Retina (tissue), 1 donor: ENCODE measurements at places on chromosomes 2 and 18.
A peak's percentile ranks its signal among the peaks of the same experiment; 100 is the strongest.

DNA sequence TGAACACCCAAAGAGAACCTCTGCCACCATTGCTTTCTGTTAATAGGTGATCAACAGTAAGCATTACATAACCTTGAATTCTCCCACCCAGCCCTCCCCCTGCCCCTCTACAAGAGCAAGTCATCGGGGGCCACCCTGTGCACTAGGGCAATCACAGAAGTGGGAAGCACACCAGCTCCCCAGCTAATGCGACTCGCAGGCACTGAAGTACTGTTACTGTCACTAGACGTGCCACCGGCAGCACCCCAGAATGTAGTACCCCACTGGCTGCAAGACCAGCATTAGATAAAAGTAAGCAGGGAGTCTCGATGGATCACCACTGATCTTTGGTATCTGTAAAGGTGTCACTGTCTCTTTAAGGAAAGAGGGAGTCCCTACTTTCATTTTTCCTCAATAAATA, 167.6 kb downstream of the FAM210A start:
- no peak for DNase-seq

DNA sequence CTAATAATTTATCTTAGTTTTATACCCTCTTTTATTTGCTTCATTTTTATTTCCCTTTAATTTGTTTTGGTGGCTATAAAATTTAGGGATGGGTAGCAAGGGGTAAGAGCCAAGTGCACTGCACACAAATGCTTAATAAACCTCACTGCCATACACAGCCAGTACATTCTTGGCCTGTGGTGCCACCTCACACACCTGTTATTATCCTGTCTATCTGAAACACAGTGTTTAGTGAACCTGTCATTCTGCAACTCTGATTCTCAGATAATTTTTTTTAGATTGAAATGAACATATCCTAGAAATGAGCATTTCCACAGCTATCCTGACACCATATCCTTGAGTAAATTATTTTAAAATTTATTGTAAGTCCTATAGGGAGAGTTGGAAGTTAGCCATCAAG, 807.5 kb downstream of the DCC start:
- DNase-seq, result no peak

GRCh38 chr2:236535024-236535423, 34.6 kb upstream of the ACKR3 start:
- no peak for DNase-seq

DNA sequence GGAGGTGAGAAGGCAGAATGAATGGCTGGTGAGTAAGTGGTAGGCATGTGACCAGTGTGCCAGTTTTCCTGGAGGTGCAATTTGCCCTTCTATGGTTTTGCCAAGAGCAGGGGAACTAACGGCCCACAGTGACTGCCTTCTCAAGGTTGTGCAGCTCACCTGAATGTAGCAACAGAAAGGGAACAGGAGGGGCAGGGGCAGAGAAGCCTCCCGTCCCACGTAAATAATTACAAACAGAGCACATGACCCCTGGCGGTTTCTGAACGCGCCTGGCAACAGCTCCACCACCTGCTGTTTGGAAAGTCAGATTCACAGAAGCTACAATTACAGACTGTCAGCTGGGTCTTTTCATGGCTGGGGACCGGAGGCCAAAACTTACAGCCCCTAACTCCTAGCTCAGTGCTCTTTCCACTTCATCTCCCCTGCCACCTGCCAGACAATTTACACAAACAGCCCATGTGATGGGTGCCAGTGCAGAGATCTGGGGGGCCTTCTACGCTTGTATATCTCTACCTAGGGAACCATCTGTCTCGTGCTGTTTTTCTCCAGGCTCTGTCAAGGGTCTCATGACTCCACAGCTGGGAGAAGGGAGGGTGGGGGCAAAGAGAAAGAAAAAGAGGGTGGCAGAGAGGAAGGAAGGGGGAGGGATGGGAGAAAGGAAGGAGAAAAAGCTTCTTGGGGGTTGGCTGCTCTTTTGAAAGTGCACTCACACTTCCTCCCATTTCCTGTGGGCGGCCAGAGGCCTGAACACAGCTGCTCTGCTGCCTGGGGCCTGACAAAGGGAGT, 69.6 kb downstream of the POLR1A start:
- DNase-seq, result peak; percentile 58

DNA sequence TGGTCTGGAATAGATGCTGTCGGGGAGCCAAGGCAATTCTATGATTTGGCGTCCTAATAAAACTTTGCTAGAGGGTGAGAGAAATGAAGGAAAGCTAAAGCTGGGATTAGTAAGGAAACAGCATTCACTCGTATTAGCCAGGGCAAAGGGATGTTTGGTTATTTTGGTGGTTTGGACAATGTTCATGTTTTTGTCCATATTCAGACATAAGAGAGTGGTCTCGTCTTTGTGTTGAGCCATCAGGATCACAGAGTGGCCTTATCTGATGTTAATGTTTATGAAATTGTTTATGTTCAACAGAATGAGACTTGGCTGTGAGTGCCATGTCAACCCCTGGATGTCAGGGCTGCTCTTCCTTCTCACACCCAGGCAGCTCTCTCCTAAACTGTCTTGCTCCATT, 58.9 kb upstream of the EPC2 start:
- DNase-seq, result no peak

DNA sequence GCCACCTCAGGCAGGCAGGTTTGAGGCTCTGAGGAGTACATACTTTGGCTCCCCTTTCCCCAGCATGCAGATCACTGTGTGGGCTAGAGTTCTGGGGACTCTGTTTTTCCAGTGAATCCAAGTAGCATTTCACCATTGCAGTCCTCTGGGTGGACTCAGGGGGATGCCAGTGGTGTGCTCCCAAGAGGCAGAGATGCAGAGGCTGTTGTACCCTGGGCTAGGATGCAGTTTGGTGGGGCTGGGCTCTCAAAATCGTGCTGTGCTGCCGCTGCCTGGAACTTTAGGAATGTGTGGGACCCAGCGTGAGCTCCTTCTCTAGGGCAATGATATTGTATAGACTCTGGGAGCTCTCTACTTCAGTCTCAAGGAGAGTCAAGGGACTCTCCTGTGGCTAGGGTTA, 104.9 kb downstream of the MYO3B start:
- DNase-seq, result no peak

- no peak for DNase-seq
Measured at GRCh38 chr2:12341215-12341614, 375.5 kb upstream of the TRIB2 start.

DNA sequence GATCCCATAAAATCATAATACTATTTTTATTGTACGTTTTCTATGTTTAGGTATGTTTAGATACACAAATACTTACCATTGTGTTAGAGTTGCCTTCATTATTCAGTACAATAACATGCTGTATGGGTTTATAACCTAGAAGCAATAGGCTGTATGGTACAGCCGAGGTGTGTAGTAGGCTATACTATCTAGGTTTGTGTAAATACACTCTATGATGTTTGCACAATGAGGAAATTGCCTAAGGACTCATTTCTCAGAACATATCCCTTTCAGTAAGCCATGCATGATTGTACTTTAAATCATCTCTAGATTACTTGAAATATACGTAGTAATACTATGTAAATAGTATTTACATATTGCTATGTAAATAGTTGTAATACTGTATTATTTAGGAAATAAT, 156.7 kb downstream of the CDCA7 start:
- DNase-seq, result no peak
